ENCODE measurements at places on chromosomes 2 and 18.

GRCh38 chr2:1219901-1220573, 193.2 kb upstream of the TPO start:
- no peak for DNase-seq

- no peak for DNase-seq
Measured at GRCh38 chr2:26605195-26605998, 35.8 kb downstream of the CIB4 start.

- DNase-seq, result no peak
Measured at GRCh38 chr18:61635901-61636528, 256.8 kb downstream of the RNF152 start.

GRCh38 chr2:215746226-215746886, 267.0 kb downstream of the MREG start:
- DNase-seq, result no peak

GRCh38 chr2:166088634-166089033, 39.2 kb downstream of the SCN1A start:
- no peak for DNase-seq

GRCh38 chr2:226794751-226795171, 4.9 kb downstream of the IRS1 start:
- no peak for DNase-seq

DNA sequence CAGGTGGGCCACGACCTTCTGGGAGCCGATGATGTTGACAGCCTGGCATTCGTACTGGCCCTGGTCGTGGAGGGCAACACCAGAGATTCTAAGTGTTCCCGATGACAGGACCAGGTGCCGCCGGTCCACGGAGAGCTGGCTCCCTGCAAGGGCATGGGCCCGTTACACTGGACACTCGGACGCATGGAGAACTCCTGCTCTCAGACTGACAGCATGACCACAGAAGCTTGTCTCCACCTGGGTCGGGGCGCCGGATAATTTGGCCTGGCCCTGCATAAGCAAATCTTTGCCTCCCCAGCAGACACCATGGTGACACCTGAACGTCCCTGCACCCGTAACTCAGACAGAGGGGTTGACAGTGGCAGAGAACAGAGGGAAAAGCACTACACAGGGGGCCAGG, 80.7 kb downstream of the PXDN start:
- no peak for DNase-seq

- DNase-seq, result no peak
Measured at GRCh38 chr18:46424898-46425297, 232.1 kb downstream of the LOXHD1 start.

DNA sequence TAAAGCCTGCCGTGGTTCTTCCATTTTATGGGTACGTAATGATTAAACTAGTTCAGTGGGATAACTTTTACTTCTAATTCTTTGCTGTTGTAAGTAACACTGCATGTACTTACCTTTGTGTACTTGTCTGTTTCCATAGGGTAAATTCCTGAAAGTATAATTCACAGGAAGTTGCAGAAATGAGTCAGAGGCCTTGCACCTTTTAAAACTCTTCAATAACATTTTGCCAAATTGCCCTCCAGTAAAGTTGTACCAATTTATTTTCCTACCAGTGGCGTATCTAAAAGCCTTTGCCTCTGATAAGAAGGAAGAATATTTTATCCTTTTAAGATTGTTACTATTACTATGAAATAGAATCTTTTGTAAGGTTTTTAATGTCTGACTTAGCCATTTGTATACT, 65.1 kb downstream of the CAB39 start:
- no peak for DNase-seq

- no peak for DNase-seq
Measured at GRCh38 chr2:20366672-20367116, 16.1 kb upstream of the PUM2 start.

DNA sequence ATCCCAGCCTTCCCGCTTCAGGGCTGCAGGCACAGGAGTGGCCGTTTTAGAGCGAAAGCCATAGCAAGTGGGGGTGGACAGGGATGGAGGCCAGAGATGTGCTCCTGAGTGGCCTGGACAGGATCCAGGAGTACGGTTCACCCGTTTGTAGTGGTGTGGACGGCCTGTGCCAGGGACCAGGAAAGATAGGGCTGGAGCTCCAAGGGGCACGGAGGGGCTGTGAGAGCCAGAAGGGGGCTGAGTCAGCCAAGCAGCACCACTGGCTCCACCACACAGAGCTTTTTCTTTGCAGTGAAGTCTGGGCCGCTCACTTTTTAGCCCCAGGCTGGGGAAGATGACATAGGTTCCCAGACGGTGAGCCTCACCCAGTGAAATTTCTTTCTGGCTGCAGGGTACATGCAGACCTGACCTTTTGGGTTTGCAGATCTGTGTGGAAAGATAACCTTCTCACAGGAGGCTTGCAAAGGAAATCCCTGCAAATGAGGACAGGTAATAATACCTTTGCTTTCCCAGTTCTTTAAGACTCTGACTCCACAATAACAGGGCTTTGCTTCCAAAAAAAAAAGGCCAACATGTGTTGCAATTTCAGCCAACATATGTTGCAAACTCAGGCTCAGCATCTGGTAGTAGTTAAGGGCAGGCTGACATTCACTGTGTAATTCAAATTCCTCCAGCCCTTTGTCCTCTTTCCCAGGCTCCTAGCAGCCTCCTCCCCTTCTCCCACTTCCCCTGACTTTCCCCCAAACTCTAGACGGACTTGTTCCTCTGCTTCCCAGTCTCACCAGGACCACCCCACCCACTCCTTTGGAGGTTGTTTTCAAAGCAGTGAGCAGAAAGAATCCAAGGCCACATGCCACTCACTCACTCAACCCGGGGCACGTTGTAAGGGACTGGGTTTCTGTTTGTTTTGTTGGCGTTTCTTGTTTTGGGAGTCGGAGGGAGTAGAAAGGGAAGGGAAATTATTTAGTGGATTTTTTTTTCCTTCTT, 20.3 kb upstream of the LAPTM4A start:
- DNase-seq, result no peak

GRCh38 chr2:19355931-19356544, 2.4 kb downstream of the OSR1 start:
- DNase-seq, result no peak

GRCh38 chr2:157900684-157901083, 24.6 kb upstream of the ACVR1 start:
- DNase-seq, result no peak

- no peak for DNase-seq
Measured at GRCh38 chr2:10141736-10142639, 19.4 kb downstream of the RRM2 start.

GRCh38 chr2:23453432-23453831, 68.5 kb downstream of the KLHL29 start:
- no peak for DNase-seq

Data from stimulated activated CD8-positive, alpha-beta memory T cell treated with anti-CD3 and anti-CD28 coated beads, Interleukin-4, amount 100 ng/mL, for 4 hours (primary cell).